ENCODE measurements at places on chromosomes 6 and 20.

DNA sequence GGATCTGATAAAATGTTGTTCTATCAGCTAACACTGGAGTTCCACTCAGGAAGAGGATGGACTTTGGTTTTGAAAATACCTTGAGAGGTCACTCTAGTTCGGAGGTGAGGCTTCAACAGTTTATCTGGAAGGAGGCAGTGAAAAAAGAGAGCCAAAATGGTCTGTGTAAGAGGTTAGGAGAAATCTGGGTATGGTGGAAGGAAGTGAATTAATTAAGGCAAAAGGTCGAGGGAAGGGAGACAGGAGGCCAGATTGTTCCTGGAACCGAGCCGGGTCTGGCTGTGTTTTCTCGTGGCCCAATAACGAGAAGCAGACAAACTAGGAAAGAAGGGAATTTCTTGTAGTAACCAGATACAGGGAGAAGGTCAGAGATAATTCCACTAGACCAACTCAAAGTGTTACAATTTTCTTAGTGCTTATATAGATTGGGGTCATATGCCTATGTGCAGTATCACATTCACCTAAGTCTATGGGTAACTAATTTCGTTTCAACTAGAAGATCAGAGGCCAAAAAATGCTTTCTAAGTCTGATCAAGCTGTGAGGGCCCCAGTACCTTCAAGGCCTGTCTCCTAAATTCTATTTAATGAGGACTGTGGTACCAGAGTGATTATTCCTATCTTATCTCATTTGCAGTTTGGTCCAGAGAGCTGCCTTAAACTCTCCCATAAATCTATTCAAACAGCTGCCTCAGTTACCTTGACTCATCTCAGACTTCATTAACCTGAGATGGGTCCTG lies 96.0 kb upstream of the SNX9 start:
- no peak for DNase-seq

DNA sequence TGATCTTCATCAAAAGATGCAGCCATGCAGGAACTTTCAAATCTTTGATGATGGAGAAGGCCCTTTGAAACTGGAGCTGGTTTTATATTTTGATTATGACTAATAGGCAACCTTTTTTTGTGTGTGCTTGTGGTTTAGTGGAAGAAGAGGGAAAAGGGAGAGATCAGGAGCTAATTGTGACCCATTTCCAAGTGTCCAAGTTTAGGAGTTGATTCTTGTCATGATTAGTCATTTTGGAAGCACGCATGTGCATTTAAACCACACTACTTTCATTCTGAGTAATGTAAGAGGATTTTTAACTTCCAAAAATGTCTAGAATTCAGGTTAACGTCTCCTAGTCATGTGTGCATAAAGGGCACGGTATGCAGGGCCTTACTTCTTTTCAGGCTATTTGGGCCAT lies 3.5 kb downstream of the FOXO3 start:
- DNase-seq, result no peak

- no peak for DNase-seq
These were observed 2.8 kb downstream of the CPNE1 start for GRCh38 chr20:35661908-35662307.

DNA sequence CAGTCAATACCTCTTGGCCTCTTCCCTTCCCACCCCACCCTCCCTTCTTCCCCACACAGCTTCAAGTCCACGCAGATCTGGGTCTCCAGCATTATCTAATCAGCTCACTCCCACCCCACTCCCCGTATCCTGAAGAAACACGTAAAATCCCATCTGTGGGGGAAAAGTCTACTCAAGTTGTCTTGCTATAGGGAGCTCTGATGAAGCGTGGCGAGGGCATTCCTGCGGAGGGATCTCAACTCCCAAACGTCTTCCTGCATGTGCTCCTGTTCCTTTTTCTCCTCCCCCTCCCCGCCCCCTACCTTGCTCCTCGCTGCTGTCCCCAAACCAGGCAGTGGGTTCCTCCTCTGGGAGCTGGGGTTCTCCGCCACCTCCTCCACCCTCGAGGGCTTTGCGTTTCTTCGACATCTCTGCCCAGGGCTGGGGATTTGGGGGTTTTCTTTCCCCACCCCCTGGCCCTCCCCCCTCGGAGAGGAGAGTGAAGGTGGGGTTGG lies 181.8 kb downstream of the TBXT start:
- no peak for DNase-seq

- no peak for DNase-seq
These were observed 291.2 kb upstream of the ADGRB3 start for GRCh38 chr6:68343901-68344300.

DNA sequence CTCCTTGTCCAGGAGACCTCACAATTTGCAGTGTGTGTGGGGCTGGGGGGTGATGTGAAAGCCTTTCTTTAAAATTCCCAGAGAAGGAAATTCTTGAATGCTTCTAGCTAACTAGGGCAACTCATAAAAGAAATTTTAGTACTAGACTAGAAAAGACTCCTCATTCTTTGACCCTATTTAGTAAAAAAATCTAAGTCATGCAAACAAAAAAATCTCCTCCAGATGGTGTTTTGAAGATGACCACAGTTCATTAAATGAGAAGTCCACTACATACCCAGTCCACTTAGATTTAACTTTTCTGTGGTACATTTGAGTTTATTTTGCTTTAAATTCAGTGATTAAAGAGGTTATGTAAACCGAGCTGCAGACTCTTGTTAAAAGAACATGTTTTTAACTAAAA lies 67.5 kb downstream of the NDUFAF5 start:
- DNase-seq, result no peak

DNA sequence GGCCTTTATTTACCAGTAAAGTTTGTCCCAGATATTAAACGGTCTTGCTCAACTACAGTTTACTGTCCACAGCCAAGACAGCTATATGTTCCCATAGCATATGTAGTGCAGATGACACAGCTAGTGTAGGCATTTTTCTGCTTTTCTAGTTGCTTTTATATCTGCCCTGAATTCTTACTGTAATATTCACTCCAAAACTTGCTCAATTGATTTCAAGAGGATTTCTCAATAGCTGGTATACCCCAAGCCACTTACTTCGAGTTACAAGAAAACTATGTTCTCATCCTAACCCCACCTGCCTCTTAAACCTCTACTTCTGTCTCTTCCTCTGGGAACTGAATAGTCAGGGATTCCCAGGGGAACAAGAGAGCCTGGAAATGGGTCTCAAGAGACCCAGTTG lies 18.9 kb upstream of the ROS1 start:
- DNase-seq, result no peak

DNA sequence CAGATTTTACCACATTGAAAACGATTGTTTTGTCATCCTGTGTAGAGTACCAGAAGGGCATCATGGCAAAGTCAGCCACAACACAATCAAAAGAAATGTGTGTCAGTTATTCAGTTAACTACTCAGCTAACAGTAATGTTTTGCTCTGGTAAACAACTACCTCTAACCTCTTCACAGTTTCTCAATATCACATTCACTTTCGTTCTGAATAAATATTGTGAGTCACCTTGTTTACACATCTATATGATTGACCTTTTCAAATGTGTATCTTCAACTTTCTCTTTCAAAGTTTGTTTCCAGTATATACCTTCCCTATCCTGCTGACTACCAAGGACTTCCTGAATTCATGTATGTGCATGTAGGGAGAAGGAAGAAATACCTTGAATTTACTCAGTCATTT lies 216.6 kb upstream of the UFL1 start:
- no peak for DNase-seq

DNA sequence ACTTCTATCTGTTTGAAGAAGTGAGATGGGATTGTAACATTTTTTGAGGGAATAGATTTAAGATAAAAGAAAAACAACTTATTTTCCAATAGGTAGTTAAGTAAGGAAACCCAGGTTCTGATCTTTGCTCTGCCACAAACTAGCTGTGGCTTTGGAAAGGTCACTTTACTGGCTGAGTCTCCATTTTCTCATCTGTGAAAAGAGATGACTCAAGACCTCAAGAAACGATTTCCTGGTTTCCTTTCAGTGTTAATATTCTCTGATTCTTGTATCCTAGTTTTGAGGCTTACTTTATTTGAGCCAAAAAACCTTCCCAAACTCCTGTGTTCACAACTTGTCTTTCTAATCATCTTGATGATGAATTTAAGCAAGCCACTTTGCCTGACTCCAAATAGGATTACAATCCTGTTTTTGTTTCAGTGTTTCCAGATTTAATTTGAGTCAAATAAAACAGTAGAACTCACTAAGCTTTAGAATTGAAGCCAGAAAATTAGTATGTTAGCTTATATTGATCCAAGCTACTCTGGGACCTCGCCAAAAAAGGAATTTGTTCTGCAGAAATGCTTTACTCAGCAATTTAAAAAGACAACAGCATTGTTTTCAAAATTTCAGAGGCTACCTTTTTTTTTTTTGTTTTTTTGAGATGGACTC lies 51.1 kb downstream of the ENPP1 start:
- DNase-seq, result no peak

DNA sequence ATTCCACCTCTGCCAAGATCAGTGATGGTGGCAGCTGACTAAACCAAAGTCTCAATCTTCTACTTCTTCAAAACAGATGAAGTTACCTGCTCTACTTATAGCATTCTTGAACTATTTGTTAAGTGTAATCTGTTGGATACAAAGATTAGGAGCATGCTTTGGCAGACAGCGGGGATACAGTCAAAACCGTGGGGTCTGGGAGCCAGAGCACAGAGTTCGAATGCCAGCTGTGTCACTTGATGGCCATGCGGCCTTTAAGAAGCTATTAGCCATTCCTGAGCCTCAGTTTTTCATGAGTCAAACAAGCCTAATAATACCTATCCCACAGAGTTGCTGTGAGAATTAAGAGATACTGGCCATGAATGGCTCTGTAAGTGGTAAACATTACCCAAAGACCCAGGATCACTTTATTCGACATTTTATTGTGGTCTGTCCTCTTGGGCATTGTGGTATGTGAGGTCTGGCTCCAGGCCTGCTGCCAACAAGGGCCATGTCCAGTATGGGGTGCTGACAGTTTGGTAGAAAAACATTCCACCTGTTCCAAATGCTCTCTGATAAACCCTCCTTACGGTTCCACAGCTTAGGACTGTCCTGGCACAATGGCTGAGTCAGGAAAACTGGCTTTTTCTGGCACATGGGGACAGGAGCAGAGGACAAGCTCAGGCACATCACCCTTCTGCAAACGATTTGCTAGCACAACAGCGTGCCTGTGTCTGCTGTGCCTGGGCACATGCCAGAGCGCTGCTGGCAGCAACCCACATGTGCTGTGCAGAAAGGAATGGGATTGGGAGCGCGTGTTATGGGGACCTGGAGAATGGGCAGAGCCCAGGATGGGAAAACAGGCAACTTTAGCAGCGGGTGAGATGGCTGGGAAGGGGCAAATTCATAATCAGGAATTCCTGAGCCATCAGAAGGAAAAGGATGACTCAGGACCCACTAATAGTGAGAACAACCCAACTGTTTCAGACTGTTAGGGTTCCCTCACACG lies 15.7 kb upstream of the FAM83C start:
- DNase-seq, result no peak

GRCh38 chr6:136087986-136088385 lies 162.1 kb downstream of the MTFR2 start:
- DNase-seq, result no peak

DNA sequence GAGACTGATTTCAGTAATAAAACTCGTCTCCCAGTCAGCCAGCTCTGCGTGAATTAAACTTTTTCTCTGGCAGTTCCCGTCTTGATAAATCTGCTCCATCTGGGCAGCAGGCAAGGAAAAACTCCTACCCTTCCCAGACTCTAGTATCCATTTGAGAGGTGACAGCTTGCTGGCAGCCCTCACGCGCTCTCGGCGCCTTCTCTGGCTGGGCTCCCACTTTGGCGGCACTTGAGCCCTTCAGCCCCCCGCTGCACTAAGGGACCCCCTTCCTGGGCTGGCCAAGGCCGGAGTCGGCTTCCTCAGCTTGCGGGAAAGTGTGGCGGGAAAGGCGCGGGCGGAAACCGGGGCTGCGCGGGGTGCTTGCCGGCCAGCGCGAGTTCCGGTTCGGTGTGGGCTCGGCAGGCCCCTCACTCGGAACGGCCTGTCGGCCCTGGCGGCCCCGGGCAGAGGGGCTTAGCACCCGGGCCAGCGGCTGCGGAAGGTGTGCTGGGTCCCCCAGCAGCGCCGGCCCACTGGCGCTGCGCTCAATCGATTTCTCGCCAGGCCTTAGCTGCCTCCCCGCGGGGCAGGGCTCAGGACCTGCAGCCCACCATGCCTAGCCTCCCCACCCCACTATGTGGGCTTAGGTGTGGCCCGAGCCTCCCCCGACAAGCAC lies 21.8 kb upstream of the GMPR start:
- DNase-seq, result no peak

GRCh38 chr6:159654483-159655098 lies 38.5 kb downstream of the SOD2 start:
- no peak for DNase-seq

- DNase-seq, result no peak
These were observed 51.1 kb downstream of the ARID1B start for GRCh38 chr6:156828280-156828703.

GRCh38 chr6:45854149-45854742 lies 161.4 kb downstream of the CLIC5 start:
- no peak for DNase-seq

DNA sequence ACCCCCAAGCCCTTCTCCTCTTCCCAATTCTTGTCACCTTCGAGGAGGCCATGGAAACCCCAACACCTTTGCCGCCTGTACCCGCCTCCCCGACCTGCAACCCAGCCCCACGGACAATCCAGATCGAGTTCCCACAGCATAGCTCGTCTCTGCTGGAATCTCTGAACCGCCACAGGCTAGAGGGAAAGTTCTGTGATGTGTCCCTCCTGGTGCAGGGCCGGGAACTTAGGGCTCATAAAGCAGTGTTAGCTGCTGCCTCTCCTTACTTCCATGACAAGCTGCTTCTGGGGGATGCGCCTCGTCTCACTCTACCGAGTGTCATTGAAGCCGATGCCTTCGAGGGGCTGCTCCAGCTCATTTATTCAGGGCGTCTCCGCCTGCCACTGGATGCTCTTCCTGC lies 675 bp downstream of the ZBTB9 start:
- no peak for DNase-seq

GRCh38 chr20:5557123-5557522 lies 193.1 kb upstream of the SHLD1 start:
- DNase-seq, result no peak

DNA sequence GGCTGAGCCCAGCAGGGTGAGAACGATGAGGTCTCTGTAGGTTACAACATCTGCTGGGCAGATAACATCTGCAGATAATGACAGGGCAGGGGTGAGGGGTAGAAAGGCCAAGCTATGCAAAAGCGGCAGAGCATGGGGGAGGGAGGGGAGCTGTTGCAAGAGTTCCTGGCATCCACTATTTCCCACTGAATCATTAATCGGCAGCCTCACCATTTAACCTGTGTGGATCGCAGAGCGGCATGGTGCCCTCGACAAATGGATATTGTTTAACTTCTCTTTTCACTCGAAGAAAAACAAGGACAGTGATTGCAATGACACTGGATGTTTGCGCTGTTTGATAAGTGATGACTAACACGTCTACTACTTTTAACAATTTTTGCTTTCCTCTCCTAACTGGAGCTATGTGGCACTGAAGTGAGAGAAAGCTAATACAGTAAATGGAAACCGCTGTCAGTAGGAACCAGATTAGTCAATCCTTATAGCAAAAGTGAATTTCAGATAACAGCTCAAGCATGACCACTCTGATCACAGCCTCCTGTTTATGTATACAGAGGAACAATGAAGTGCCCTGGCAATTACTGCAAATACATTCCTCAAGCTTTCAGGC lies 381.5 kb downstream of the TFAP2A start:
- DNase-seq, result no peak

- no peak for DNase-seq
These were observed 47.4 kb upstream of the AFDN start for GRCh38 chr6:167779129-167779992.
